Adrenal gland (tissue), 19 donors: ENCODE measurements at places on chromosomes 7 and 10.

- H3K27ac ChIP-seq: no peak overlapping the region
- H3K36me3 ChIP-seq: no peaks in the 10 kb centered on the region
- H3K27me3 ChIP-seq: no peaks in the 10 kb centered on the region
- DNase-seq: no peak
- H3K4me1 ChIP-seq: no peaks in the 10 kb centered on the region
- no peak overlapping the region for H3K4me3 ChIP-seq
Observed at GRCh38 chr7:112286250-112287086, 80.0 kb downstream of the ZNF277 start.

- H3K27me3 ChIP-seq: no peaks in the 10 kb centered on the region
- H3K4me1 ChIP-seq: no peaks in the 10 kb centered on the region
- no peak overlapping the region for H3K27ac ChIP-seq
- no peaks in the 10 kb centered on the region for H3K36me3 ChIP-seq
Observed at GRCh38 chr10:72593963-72594362, 31.9 kb downstream of the MICU1 start.

GRCh38 chr10:61761825-61762217, 99.1 kb downstream of the CABCOCO1 start:
- H3K4me1 ChIP-seq: no peaks in the 10 kb centered on the region
- no peak overlapping the region for H3K27ac ChIP-seq
- no peaks in the 10 kb centered on the region for H3K36me3 ChIP-seq
- no peaks in the 10 kb centered on the region for H3K27me3 ChIP-seq

- no peaks in the 10 kb centered on the region for H3K27me3 ChIP-seq
- no peak overlapping the region for H3K4me3 ChIP-seq
- H3K4me1 ChIP-seq: no peaks in the 10 kb centered on the region
Observed at GRCh38 chr7:44375926-44376342, 50.5 kb upstream of the CAMK2B start.

DNA sequence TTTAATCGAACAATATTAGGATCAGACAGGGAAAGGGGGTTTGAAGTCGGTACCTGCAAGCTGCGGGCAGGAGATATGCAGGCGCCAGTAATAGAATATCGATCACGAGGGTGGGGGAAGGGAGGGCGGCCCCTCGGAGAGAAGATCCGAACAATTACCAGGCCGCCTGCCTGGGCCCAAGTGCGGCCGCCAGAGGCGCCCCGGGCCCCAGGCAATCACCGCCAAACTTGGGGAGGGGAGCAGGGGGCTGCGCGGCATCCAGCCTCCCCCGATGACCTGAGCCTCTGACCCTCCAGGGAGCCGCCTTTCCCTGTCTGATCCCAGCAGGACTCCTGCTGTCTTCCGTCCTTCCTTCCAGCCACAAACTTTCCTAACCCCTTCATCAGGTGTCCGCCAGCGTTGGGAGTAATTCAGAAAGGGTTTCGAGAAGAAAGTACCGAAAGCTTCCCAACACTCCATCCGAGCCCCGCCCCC, 1.1 kb downstream of the NKX1-2 start:
- H3K4me3 ChIP-seq: no peak overlapping the region
- H3K27ac ChIP-seq: no peak overlapping the region
- H3K27me3 ChIP-seq: peaks cover 71% of the 10 kb centered on the region
- peaks cover 7% of the 10 kb centered on the region for H3K4me1 ChIP-seq

DNA sequence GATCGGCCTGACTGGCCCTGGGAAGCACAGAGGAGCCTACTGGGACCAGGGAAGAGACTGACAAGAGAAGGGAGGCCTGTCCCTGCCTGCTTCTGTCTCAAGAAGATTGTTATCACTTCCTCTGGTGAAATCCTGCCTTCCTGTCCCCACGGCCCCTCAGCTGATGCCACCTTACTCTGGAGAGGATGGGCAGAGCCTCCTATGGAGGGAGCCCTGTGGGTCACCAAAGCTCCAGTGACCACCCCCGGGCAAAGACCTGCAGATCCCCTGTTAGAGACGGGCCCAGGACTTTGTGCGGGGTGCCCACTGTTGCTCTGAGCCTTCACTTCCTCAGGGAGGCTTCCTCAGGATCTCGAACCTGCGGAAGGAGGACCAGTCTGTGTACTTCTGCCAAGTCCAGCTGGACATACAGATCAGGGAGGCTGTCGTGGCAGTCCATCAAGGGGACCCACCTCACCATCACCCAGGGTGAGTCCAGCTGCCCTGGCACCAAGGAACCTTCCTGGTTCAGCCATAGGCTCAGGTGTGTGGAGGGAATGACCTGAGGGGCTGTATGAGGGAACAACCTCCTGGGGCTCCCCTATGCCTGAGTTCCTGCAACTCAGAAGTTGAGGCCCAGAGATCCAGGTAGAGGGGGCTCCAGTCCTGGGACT, 1.4 kb upstream of the PILRB start:
- H3K36me3 ChIP-seq: no peaks in the 10 kb centered on the region
- no peak for DNase-seq
- no peaks in the 10 kb centered on the region for H3K4me1 ChIP-seq
- H3K27ac ChIP-seq: no peak overlapping the region
- H3K4me3 ChIP-seq: no peak overlapping the region

- H3K4me3 ChIP-seq: no peak overlapping the region
- no peak overlapping the region for H3K27ac ChIP-seq
- DNase-seq: no peak
- no peaks in the 10 kb centered on the region for H3K27me3 ChIP-seq
- H3K36me3 ChIP-seq: no peaks in the 10 kb centered on the region
Observed at GRCh38 chr10:97782455-97783228, 10.8 kb upstream of the SFRP5 start.

GRCh38 chr7:13981070-13981469, 8.4 kb downstream of the ETV1 start:
- no peak overlapping the region for H3K27ac ChIP-seq
- no peaks in the 10 kb centered on the region for H3K4me1 ChIP-seq
- H3K4me3 ChIP-seq: no peak overlapping the region
- no peaks in the 10 kb centered on the region for H3K36me3 ChIP-seq
- no peaks in the 10 kb centered on the region for H3K27me3 ChIP-seq
- peak; percentile 65 for DNase-seq

- H3K4me1 ChIP-seq: no peaks in the 10 kb centered on the region
- no peak overlapping the region for H3K4me3 ChIP-seq
- no peaks in the 10 kb centered on the region for H3K36me3 ChIP-seq
Observed at GRCh38 chr10:88528806-88529570, 54.1 kb downstream of the RNLS start.

- H3K27ac ChIP-seq: no peak overlapping the region
- H3K36me3 ChIP-seq: no peaks in the 10 kb centered on the region
- no peaks in the 10 kb centered on the region for H3K27me3 ChIP-seq
- DNase-seq: no peak
- no peaks in the 10 kb centered on the region for H3K4me1 ChIP-seq
Observed at GRCh38 chr7:87100326-87100725, 40.9 kb upstream of the ELAPOR2 start.
